ENCODE measurements at places on chromosomes 2 and 18.

- no peak for DNase-seq
Observed at GRCh38 chr18:45567123-45567522, 48.2 kb upstream of the SLC14A2 start.

DNA sequence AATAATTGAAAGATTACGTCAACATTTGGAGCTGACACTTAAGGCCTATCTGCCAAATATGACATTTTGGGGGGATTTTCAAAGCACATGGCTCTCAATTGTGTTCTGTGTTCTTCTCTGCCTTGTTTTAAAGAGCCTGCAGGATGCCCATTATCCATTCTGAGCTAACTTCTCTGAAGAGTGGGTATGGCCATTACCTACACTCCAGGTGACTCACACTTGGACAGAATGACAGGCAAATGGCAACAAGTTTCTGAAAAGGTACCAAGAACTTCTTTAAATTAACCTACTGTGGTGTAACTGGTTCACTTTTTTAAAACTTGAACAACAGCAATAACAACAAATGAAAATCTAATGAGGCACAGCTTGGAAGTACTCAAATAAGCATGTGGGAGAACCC, 834.9 kb upstream of the SLC39A10 start:
- no peak for DNase-seq

GRCh38 chr2:54550547-54550946, 94.4 kb downstream of the SPTBN1 start:
- DNase-seq = no peak

GRCh38 chr18:49166327-49166726, 215.6 kb upstream of the SMAD7 start:
- no peak for DNase-seq

- no peak for DNase-seq
Observed at GRCh38 chr2:85681372-85681763, 12.8 kb upstream of the GNLY start.

DNA sequence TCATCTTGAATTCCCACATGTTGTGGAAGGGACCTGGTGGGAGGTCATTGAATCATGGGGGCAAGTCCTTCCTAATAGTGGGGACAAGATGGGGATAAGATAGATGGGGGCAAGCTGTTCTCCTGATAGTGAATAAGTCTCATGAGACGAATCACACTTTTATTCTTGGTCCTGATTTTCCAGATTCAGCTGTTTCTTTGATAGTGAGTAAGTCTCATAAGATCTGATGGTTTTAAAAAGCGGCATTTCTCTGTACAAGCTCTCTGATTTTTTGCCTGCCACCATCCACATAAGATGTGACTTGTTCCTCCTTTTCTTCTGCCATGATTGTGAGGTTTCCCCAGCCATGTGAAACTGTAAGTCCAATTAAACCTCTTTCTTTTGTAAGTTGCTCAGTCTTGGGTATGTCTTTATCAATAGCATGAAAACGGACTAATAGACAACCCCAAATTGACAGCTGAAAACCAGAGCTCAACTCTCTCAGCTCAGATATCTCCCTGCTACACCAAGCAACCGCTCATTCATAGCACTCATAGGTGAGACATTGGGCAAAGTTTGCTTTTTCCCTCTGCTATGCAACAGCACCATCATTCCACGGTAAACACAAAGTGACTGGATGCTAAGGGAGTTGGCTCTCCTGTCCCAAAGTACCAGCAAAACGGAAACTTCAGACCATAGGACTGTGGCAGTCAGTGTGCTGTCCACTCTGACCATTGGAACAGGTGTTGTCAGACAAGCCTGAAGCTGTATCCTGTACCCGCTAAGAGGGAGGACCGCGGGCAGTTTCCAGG, 44.9 kb upstream of the TBC1D8 start:
- no peak for DNase-seq

- DNase-seq = no peak
Observed at GRCh38 chr2:45264227-45265225, 255.3 kb upstream of the SIX2 start.

- no peak for DNase-seq
Observed at GRCh38 chr2:175576270-175576669, 394.8 kb upstream of the ATP5MC3 start.

DNA sequence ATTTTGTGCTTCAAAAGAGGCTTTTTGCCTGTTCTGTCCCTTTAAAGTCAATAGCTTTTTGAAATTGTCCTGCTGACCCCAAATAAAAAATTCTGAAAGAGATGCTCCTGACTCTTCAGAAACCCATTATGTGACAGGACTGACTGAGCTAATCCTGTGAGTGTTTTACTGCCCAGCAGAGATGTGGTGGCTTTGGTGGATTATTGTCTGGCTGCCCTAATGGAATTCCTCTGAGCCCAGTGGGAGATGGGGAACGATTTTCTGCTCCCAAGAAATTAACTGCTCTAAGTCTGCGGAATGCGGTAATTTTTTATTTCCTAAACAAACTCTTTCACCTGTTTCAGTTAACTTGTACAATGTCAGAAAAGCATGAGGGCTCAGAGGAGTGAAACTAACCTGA, 258.2 kb downstream of the IKZF2 start:
- DNase-seq = no peak

GRCh38 chr2:74051504-74051903, 66.8 kb downstream of the TET3 start:
- DNase-seq = no peak

DNA sequence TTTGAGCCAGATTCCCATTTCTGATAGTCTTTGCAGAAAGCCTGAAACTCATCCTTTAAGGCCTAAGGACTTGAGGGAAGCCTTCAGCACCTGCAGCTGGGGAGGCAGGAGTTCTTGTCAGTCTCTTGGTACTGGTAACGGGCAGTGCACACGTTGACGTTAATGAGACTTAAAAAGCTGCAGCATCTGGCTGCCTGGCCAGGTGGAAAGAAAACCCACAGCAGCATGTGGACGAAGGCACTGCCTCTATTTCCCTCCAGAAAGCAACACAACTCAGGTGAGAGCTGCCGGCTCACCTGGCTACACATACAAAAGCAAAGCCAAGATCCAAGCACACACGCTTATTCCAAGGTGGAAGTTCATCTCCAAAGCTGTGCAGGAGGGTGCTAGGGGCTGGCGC, 178.8 kb downstream of the ANAPC1 start:
- DNase-seq = no peak

DNA sequence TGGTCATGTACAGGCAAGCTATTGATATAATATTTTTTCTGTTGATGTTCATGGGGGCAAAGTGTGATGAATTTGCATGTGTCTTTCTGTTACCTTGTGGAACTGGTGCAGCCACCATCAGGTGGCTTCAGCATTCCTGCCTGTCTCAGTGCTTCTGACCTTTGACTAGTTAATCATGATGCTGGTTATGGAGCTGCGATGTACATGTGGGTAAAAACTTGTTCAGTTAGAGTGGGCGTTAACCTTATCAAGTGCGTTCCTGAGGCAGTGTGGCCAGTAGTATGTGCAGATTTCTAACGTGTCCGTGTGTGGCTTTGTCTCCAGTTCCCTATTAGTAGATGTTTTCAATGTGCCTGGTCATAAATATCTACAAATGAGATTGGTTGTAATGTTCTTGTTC, 127.4 kb upstream of the ZSWIM2 start:
- DNase-seq = no peak

DNA sequence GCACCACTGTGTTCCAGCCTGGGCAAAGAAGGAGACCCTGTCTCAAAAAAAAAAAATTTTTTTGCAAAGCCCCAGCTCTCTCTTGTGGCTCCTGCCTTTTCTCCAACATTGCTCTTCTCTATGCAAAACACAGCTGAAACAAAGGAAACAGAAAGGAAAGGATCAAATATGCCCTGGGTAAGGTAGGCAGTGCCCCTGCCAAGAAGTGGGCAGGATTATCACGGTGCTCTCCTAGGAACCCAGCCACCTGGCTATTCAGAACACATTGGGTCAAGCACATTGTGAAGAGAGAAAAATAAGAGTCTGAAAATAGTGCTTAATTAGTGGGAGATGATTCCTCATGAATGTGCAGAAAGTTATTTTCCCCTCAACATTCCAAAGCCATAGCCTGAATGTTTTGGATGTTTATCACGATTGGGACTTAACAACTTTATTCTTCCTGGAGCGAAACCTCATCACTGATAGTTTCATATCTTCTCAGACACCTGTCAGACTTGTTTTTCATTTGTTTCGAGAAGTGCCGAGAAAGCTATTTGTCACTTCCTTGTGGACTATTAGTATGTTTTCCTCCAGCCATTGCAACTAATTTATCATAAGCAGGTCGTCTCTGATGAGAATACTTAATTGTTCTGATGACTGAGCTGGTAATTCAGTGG, 42.7 kb upstream of the RPL31 start:
- no peak for DNase-seq

DNA sequence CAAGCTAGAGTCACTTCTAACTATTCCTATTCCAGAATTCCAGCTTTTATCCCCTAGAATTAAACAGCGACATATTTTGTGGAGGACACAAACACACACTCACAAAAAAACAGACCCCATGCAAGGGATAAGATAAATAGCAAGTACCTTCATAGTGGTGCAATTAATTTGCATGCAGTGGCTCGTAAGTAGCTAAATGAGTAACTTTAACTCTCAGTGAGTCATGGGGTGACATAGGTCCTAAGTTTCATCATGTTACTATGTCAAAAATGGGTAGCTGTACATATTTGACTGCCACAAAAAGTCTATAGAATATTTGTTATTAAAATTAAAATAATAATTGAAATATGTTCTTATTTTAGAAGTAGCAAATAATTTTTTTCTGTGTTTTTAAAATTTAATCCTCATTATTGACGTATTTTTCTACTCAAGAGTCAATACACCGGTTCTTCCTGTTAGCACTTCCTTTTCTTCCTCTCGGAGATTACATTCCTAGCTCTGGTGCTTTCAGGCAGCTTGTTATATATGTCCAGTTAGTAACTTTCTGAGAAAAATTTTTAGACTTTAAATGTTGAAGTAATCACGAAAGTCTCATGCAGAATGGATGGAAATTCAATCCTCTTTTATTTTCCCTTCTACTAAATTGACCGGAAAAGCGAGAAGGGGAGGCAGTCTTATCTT, 247.0 kb downstream of the KCNH7 start:
- DNase-seq = no peak

GRCh38 chr18:49457616-49458015, 2.8 kb downstream of the DYM start:
- DNase-seq = no peak

GRCh38 chr2:207482630-207483029, 47.1 kb upstream of the CREB1 start:
- no peak for DNase-seq

DNA sequence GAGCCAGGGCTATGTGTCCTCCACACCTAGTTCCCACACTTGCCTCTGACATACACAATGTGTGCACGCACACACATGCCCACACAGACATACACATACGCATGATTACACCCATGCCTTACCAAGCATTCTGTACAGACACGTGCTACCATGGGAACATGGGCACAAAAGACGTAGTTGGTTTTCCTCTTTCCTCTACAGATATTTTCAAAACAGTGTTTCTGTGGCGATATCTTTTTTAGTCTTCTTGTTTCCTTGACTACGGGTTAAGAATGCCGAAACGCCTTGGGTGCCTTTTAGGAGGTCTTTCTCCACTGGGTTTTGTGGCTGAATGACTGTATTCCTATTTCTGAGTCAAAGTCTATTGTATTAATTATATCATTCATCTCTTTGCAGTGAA, 75.5 kb upstream of the SPTBN1 start:
- DNase-seq = no peak

DNA sequence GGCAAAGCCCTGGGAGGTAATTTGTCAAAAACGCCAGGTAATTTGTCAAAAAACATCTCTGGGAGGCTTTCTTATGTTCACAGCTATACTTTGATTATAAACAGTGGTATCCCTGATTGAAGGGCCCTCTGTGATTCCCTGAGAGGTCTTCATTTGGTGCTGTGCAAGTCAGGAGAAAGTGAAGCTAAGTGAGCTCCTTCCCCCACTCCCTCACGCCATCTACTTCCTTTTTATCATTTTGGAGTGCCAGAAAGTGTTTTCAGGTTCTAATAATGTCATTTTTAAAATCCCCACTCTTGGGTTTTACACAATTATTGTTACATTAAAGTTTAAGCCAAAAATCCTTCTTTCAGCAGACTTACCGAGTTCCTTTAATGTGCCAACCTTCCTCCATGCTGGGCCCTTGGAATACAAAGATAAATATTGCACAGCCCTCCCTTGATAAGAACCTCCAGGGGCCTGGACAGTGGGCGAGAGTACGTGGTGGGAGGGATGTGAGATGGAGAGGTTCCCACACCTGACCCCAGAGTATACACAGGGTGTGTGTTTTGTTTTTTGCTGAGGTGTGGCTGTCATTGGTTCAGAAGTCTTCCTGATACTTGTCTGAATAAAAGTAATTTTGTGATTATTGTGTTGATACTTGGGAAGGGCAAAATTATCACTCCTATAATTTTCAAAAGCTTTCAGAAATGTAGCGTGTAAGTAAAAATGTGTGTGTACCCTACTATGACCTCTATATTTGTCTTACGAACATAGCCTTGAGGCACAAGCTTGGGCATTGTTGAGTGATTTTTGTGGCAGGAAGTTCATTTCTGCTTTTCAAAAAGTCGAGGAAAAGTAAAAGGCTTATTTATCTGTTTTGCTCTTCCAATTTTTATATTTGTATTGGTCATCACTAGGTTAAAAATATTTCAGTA, 8.2 kb downstream of the MAPRE2 start:
- no peak for DNase-seq

DNA sequence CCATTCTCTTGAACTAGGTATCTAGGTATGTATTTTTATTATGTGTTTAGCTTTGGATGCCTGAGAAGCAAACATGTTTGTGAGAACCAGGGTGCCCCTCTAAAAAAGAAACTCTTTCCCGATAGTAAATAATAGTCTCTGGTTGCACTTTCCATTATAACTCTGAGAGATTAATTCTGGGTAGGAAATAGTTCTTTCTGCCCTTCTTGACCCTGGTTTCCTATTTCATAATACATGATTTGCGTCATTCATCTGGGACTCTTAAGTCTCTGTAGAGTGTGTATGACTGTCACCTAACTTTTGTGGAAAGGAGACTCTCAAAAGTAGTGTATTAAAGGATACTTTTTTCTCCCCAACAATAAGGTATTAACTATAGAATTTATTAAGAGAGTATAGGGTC, 31.5 kb downstream of the ACSL3 start:
- no peak for DNase-seq

- DNase-seq = no peak
Observed at GRCh38 chr2:163348857-163349380, 386.9 kb downstream of the FIGN start.

DNA sequence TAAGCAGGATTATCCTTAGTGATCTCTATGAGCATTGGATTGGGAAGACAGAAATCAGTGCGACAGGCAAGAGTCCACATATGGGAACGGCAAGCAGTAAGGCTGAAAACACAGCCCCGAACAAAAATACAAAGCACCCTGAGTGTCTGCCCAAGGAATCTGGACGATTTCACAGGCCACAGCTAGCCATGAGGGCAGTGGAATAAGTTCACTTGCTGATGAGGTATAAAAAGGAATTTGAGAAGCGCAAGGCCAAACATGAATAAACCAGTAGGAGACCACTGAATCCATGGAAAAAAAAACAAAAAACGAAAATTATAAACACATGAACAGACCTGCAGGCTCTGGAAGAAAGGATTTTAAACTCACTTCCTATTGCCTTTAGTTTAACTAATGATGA, 24.3 kb downstream of the WDSUB1 start:
- DNase-seq = no peak
